ENCODE measurements at places on chromosomes 4 and X.

DNA sequence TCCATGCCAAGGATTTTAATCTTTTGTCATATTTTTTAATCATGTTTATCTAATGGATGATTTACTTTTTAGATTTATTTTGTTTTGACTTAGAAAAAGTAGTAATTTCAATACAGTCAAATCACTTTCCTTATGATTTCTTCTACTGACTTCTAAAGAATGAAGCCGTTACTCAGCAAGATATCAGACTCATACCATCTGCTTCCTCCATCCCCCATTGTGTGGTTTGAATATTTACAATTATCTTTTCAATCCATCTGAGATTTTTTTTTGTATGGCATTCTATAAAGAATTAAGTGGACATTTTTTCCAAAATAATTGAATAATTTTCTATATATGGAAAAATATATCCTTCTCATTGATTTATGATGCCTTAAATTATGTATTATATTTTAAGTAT is 565.4 kb upstream of the ATOH1 start:
- DNase-seq = no peak

- DNase-seq = no peak
Measured at GRCh38 chr4:53494851-53495250, 96.4 kb downstream of the LNX1 start.

GRCh38 chr4:74317616-74318246 is 9.5 kb downstream of the EPGN start:
- no peak for DNase-seq

DNA sequence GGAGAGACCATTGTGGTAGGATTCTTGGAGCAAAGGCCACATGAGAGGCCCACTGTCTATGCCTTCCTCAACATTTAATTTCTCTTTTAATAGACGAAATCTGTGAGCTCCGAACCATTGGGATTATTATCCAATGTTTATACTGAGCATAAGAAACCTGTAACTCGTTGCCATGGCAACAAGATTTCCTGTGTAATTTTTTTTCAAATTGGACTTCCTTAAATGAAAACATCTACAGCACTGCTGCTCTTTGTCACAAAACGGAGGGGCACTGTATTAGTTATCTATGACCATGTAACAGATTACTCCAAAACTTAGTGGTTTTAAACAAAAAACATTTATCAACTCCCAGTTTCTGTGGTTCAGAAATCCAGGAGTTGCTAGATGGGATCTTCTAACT is 38.7 kb downstream of the PPP1R2C start:
- DNase-seq = no peak

DNA sequence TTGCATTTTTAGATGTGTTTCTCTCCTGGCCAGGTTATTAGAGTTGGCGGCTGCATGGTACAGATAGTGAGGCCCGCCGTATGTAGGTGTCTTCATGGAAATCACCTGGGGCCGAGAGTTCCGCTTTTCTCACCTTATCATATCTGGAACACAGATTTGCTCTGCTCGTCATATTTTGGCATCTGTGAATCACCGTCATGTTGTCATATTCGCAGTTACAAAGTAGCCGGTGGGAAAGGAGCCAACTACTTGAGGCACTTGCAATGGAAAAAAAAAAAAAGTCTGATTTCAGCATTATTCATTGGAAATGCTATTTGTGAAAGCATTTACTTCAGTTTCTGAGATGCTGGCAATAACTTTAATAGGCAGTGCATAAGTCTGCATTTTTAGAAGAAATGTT is 1715.2 kb upstream of the TENM3 start:
- DNase-seq = no peak

- no peak for DNase-seq
Measured at GRCh38 chrX:142001934-142002333, 98.2 kb downstream of the MAGEC1 start.

DNA sequence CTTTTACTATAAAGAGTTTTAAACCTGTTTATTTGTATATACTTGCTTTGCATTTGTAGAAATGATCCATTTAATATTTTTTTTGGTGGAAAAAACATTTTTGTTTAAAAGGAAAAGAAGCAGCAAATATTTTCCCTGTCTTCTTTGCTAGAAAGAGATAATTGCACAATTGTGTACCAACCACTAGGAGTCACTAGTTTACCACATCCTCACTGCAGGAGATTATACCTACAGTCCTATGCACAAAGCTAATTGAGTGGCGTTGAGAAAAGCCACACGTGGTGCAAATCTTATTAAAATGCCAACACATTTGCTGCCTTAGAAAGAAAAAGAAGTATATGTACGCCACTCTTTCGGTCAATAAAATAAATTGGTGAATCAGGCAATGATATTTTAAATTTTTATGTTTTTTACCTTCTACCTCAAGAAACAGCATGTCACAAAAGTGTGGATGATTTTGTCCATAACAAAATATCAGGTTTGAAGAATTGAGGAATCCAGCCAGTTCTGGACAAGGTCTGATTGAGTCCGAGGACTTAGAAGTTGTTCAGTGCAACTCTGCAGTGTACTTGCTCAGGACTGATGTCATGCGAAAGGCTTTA is 102.9 kb downstream of the GRXCR1 start:
- DNase-seq = no peak

All from stimulated activated CD4-positive, alpha-beta T cell treated with anti-CD3 and anti-CD28 coated beads, Interleukin-12 subunit alpha, Interleukin-12 subunit beta, amount 100 ng/mL, for 48 hours (primary cell).